Activated T-helper 2 cell treated with anti-CD3 and anti-CD28 coated beads, Interferon-gamma antibody, Interleukin-2, Interleukin-4, amounts not matched to agents 10 μg/mL and 5 μg/mL and 100 μg/mL, durations not matched to agents 14 hours and 24 hours and 36 hours (primary cell): ENCODE measurements at places on chromosomes 5 and 9. TPM values are rescaled to one million over a fixed set of nuclear protein-coding genes. Genes with fewer than 3 reads are reported as not detected.

- DNase-seq, result no peak
Measured at GRCh38 chr9:95629585-95629984, 112.8 kb upstream of the PTCH1 start.

GRCh38 chr5:171581781-171582180 is 162.3 kb downstream of the FGF18 start:
- no peak for DNase-seq

- no peak for DNase-seq
Measured at GRCh38 chr5:97549496-97549895, 366.4 kb upstream of the RIOK2 start.

- no peak for DNase-seq
Measured at GRCh38 chr9:71368157-71368556, 246.7 kb upstream of the TRPM3 start.

DNA sequence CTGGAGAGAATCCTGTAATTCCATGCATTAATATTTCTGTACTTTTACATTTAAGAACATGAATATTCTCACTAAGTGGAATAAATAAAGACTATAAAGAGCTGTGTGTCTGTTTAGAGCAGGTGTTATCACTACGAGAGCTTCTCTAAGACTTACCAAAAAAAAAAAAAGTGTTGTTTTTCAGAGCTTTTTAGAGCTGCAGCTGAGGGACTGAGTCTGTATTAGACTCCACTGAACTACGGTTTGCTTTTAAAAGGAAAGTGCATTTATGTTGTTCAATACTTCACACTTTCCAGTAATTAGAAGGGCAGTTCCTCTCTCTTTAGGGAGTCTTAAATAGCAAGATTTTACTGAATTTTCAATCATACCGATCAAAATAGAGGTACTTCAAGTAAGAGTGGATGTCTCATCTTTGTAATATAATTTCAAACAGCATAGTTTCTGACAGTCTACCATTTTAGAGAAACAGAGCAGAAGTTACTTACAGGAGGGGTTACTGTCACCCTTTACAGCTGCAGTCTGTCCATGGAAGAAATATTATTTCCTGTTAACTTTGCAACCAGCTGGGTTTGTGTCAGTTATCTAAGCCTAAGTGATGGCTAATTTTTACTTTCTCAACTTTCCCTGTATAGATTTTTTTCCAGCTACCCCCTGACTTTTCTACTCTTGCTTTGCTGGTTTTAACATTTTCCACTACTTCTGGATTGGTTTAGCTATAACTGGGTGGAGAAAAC is 2.4 kb downstream of the SYK start:
- DNase-seq, result no peak

- DNase-seq, result no peak
Measured at GRCh38 chr5:84384604-84385575, at the start of gene EDIL3. Gene EDIL3 (minus strand): TSS chr5:84384880. CDS start chr5:84384374, 506 bp downstream.

DNA sequence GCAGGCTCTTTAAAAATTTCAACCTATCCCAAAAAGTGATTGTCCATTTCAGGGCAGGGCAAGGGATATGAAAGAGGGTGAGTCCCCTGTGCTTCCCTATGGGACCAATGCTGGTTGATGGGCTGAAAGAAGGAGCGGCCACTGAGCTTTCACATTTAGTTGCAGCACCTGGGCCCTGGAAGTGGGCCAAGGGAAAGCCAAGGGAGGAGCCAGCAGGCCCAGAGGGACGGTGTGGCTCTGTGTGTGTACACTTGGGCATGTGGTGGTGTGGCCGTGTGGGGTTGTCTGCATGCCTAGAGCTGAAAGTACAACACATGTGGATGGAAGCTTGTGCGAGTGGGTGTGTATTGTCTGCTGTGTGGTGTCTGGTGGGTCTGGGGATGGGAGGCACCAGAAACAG is 14.0 kb upstream of the PSMD5 start:
- no peak for DNase-seq

GRCh38 chr5:39521098-39521860 is 96.5 kb upstream of the DAB2 start:
- DNase-seq, result no peak

DNA sequence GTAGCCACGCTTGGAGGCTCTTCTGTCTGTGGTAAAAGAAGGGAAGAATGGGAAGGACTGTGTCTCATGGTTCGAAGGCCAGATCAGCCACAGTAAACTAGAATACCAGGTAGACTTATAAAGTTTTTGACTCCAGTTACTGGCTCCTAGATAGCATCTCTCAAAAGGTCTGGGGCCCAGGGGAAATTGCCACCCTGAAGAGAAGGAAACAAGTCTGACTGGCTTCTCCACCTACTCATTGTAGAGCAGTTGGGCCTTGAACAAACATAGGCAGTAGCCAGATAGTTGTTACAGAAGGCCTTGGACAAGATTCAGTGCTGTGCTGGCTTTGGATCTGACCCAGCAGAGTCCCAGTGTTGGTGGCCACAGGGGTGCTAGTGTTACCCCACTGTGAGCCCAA is 890.4 kb downstream of the EFNA5 start:
- no peak for DNase-seq

DNA sequence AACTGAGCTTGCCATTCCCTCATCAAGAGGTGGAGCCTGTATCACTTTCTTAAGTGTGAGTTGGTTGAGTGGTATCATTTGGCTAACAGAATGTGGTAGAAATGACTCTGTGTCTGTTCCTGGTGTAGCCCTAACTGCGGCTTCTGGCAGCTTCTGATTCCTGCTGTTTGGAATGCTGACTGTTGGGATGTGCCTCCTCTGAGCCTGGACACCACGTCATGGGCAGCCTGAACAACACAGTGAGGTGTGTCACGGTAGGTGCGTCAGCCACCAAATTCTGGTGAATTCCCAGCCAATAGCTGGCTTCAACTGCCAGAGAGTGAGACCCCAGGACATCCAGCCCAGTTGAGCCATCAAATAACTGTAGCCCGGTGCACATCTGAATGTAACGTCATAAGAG is 6.1 kb upstream of the C9orf152 start:
- no peak for DNase-seq

DNA sequence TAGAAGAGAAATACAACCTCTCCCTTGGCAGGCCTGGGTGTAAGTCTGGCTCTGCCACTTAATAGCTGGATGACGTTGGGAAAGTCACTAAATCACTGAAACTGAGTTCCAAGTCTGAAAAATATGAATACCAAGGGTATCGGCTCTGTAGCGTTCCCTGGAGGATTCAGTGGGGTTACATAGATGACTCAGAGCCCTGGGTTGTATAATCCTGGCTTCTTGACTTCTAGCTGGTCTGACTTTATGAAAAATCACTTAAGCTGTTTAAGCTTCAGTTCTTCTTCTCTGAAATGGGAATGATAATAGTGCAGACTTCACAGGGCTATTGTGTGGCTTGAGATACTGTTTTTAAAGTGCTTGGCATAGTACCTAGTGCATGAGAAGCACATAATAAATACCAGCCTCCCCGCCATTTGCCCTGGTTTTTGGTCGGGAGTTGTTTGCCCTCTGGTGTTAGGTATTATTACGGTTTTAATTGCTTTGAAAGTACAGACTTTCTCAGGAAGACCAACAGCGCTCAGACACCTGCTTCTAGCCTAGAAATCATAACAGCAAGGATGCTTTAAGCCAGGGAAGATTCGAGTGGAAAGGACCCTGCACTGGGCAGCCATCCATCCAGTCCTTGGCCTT is 43.0 kb downstream of the CYFIP2 start:
- DNase-seq, result no peak

- DNase-seq, result no peak
Measured at GRCh38 chr5:135053278-135053677, 19.2 kb upstream of the PITX1 start.

GRCh38 chr9:79774356-79774755 is 202.6 kb downstream of the TLE4 start:
- DNase-seq, result no peak

DNA sequence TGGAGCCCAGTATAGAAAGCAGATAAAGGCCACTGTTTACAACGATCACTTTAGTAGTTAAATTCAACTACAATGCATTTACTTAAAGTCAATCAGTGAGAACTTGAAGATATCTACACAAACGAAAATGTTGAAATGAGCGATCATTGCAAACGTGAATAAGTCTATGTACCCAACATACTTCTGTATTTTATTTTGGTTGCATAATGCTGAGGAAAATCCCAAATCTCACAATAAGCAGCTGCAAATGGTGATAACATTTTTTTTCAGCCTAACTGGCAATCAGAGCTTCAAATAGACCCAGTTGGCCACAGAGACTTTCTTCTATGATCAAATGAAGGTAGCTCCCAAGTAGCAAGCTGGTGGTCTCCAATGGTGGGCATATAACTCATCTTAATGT is 32.1 kb downstream of the PDGFRB start:
- no peak for DNase-seq

GRCh38 chr9:137312852-137313325 is 10.8 kb upstream of the NRARP start:
- no peak for DNase-seq

- DNase-seq, result no peak
Measured at GRCh38 chr5:113546703-113547183, 33.2 kb downstream of the YTHDC2 start.

BNC2 gene
- not detected in 2 replicates for total RNA-seq

MSMP gene
- 0.37 and 0.41 TPM in 2 replicates for total RNA-seq

ADGRD2 gene
- total RNA-seq, result not detected in 2 replicates

POLK gene
- total RNA-seq, result 41.4 and 42.6 TPM in 2 replicates

PRSS3 gene
- total RNA-seq, result not detected in 2 replicates

DNM1 gene
- total RNA-seq, result 0.90 and 2.4 TPM in 2 replicates

MYOZ3 gene
- 0.09 TPM in 2 replicates for total RNA-seq

RELL2 gene
- total RNA-seq, result 15.9 and 16.1 TPM in 2 replicates

BTNL8 gene
- total RNA-seq, result 0.18 and 0.25 TPM in 2 replicates
